ENCODE measurements at places on chromosomes 5 and 9.

DNA sequence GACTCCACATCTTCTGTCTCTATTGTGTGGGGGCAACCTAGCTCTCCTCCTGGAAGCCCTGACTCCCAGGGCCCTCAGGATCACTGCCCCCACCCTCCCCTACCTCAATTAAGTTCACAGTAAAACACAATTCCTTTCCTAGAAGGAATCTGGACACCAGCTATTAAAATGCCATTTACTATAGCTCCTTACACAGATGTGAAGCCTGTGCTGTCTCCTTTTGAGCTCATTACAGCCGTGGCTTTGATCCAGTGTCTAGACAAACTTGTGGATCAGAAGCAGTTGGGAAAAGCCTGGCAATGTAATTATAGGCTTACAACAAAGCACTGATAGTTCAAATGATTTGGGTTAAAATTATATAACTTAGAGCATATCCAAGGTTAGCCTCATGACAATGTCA, 107.0 kb upstream of the SMIM23 start:
- DNase-seq = no peak

DNA sequence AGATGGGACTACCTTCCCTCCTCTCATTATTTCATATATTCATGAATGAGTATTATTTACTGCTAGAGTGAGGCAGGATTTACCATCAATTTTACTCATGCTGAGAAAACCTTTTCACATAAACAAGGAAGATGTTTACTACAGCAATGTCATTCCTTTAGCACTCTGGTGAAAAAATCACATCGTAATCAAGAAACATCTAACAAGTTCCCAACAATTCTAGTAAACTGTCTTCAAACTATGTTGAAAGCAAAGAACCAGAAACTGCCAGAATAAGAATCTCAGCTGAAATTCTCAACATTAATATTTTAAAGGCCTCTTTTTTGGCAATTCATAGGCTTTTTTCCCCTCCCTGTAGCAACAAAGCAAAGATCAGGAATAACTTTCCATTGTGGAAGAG, 28.2 kb downstream of the AUH start:
- DNase-seq = no peak

GRCh38 chr5:132677191-132677590, 3.4 kb downstream of the IL4 start:
- DNase-seq = no peak

- DNase-seq = no peak
These were observed 520.1 kb downstream of the CHSY3 start for GRCh38 chr5:130424341-130424740.

DNA sequence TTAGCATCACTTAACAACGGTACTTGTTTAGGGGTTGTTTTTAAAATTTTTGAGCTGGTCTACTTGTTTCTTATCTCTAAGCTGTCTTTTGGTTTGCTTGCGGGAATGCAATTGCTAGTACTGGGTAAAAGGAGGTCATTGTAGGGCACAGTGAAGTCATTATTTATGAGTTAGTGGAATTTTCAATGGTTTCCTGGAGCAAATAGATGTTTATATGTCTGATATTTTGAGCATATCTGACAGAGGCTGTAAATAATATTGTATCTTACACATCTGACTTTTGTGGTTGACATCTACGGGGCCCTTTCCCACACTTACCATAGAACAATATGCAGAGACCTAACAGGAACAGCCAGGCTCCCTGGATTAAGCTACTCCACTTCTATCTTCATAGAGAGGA, 90.4 kb upstream of the IL6ST start:
- DNase-seq = no peak

DNA sequence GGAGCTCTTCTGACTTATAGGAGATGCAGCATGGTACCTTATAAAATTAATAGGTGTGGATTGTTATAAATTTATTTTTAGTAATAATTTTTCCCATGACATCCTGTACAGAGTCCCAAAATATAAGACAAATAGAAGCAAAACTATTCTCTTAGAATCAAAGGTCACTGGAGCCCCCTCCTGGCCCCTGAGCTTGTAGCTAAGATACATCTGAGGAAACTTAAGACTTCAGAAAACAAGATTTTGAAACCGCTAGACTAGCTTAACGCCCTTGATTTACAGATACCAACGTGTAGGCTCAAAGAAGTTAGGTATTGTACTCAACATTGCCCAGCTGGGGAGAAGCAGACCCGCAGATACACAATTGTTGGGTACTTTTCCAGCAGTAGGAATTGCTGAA, 45.7 kb upstream of the KCNN2 start:
- no peak for DNase-seq

DNA sequence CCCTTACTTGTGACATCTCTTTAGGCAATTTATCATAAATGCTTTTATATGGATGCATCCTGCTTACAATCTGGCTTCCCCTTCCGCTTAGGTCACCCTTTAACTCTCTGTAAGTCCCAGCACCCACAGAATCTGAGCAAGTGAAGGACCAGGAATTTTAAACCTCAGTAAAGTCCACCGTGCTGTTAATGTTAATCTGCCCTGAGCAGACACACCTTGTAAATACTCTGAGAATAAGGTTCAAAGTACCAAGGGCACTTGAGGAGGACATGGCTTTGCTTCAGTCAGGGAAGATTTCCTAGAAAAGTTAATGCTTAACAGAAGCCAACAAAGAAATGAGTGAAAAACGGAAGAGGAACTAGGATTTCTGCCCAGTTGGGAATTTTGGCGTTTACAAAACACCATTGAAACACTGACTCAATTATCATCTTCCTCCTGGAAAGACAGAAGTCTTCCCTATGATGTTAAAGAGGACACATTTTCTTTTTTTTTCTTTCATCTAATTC, 26.4 kb upstream of the TTC39B start:
- no peak for DNase-seq

DNA sequence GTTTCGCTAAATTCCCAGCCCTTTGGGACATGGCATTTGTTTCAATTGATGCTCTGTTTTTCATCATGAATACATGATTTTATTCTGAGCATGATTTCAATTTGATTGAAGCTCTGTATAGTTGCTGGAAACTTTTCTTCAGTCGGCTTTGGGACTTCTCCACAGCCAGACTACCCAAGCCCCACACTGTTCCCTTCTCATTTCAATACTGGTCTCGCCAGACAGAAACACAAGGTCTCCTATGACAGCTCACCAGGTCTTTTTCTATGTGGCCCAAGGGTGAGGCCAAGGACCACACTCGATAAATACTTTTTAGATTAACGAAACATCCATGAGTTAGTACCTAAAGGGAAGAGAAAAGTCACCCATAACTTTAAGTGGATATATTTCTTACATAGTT, 132.2 kb downstream of the ARL15 start:
- DNase-seq = no peak

- DNase-seq = no peak
These were observed 101.9 kb downstream of the RPS23 start for GRCh38 chr5:82176115-82176814.

- DNase-seq = no peak
These were observed 192.9 kb downstream of the CRB2 start for GRCh38 chr9:123548741-123549545.

- no peak for DNase-seq
These were observed 51.6 kb downstream of the F2RL2 start for GRCh38 chr5:76571559-76571958.

- no peak for DNase-seq
These were observed 585.7 kb upstream of the ZNF608 start for GRCh38 chr5:125331987-125332598.

DNA sequence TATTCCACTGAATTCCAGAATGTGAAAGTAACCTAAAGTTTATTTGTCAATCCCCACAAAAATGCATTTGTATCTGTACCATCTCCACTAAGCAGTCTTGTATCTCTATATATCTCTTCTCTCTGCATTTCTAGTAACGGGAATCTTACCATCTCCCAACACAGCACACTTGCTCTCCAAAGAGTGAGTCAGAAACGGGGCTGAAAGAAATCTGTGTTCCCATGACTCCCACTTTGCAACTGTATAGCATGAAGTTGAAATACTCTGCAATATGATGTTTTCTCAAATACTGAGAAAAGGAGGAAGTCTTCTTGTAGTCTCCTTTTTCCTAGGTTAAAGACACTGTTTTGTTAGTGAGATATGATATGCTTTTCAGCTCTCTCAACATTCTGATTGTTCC, 848.8 kb upstream of the ACO1 start:
- DNase-seq = no peak

- DNase-seq = no peak
These were observed 306.5 kb upstream of the RPS23 start for GRCh38 chr5:82584631-82585030.

GRCh38 chr9:119951591-119951990, 582.4 kb upstream of the BRINP1 start:
- no peak for DNase-seq

DNA sequence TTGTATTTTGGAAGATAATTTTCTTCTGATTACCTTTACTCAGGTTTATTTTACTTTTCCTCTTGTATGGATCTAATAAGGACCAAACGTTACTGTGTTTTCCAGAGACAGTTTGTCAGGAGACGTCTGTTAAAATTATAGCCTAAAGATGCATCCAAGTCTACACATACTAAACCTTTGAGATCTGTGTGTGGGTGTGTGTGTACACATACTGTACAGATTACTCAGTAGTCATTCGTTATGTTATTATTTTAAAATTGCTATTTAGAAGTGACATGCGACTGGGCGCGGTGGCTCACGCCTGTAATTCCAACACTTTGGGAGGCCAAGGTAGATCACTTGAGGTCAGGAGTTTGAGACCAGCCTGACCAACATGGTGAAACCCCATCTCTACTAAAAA, 51.6 kb upstream of the CNTLN start:
- DNase-seq = no peak

GRCh38 chr5:147101659-147102369, 133.0 kb upstream of the STK32A start:
- no peak for DNase-seq

DNA sequence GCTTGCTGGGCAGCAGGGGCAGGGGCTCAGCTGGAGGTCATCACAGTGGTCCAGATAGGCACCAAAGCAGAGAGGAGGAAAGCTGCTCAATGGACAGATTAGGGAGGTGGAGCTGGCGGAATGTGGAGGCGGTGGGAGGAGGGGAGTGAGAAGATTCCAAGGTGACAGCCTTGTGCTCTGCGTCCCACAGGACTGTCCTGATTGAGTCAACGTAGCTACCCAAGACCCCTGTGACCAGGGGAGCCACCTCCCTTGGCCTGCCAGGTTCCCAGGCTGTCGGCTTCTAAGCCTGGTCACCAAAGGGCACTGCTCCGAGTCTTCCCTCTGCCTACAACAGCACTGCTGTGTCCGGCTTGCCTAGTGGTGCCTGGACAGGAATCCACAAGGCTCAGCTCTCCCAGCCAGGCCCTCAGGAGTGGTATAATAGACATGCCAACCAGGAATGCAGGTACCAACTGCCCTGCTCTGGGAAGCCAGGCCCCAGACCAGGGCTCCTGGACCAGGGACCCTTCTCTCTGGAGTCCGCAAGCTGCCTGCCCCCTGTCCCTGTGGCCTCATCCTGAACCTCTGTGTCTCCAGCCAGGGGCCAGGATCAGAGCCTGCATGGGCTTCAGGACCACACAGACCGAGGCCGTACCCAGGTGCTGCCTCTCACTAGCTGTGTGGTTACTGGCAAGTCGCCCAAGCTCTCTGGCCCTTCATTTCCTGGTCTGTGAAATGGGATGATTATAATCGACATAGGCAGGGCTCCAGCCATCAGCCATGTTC, 67.9 kb downstream of the STK10 start:
- no peak for DNase-seq

GRCh38 chr5:65017636-65018035, 248.9 kb downstream of the CWC27 start:
- no peak for DNase-seq

DNA sequence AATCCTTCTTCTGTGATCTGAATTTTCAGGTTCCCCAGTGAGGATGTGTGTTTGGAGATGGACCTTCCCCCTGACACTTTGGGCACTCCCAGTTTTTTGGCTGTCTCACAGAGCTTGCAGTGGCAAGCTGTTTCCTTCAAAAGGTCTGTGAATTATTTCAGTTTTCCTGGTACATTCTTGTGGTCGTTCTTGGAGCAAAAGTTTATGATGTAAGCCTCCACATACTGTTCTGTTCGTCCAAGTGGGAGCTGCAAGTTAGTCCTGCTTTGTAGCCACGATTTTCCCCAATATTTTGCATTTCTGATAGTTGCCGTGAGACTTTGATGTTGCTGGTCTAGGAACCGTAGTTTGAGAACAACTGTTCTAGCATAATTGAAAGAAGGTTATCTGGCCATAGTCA, 88.3 kb downstream of the MTAP start:
- DNase-seq = no peak

- no peak for DNase-seq
These were observed 678 bp upstream of the KIF12 start for GRCh38 chr9:114099669-114100270.

GRCh38 chr5:93587597-93588351, 4.8 kb downstream of the NR2F1 start:
- DNase-seq = no peak

- no peak for DNase-seq
These were observed 39.1 kb downstream of the FGD3 start for GRCh38 chr9:92986176-92987119.

DNA sequence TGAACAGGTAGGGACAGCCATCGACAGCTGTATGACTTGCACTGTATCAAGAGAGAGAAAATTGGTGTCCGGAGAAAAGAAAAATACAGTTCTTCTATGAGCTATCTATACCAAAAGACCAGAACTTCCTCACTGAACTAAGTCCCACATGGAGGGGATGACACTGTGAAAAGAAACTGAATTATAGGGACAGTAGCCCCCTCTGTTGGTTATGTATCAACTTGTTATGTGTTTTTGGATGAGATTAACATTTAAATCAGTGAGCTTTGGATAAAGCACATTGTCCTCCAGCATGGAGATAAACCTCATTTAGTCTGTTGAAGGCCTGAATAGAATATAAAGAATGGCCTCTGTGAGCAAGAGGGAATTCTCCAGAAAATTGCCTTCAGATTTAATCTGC, 176.6 kb upstream of the SH3GL2 start:
- no peak for DNase-seq

GRCh38 chr5:88393716-88394535, 125.3 kb upstream of the TMEM161B start:
- no peak for DNase-seq

DNA sequence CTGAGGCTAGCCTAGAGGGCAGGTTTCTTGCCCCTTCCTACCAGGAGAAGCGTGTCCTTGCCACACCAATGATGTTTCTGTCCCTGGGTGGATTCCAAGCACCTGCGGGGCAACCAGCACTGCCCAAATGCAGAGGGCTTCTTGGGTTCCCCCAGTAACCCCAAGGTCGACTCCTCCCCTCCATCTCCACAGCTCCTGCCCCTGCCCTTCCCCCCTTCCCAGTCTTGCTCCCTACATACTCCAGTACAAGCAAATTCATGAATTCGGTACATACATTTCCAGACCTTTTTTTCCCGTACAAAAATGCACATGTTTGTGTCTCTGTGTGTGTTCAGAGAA, 12.8 kb upstream of the JADE2 start:
- DNase-seq = no peak

GRCh38 chr5:90381213-90381929, 28.2 kb downstream of the CETN3 start:
- DNase-seq = no peak

- DNase-seq = no peak
These were observed 46.9 kb downstream of the ARHGEF37 start for GRCh38 chr5:149628221-149628620.
